ENCODE measurements at places on chromosomes 3 and 15.

GRCh38 chr15:58046467-58046866, 19.0 kb downstream of the ALDH1A2 start:
- DNase-seq, result no peak

DNA sequence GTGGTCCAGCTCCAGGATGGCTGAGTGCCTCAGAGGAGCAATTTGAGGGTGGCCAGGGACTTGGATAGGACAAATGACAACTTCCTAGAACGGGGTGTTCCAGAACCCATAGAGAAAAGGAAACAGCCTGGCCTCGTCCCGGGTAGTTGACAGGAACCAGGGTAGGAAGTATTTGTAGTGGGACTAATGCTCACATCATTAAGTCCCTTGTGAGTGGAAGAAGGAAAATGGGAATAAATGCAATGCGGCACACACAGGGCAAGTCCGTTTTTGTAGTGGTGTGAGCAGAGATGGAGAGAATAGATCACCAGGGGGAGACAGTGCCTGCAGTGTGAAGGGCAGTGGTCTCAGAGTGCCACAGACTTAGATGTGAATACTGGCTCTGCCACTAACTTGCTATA, 19.6 kb downstream of the TIMP4 start:
- DNase-seq, result no peak

GRCh38 chr3:172698631-172699030, 12.2 kb downstream of the NCEH1 start:
- DNase-seq, result no peak

DNA sequence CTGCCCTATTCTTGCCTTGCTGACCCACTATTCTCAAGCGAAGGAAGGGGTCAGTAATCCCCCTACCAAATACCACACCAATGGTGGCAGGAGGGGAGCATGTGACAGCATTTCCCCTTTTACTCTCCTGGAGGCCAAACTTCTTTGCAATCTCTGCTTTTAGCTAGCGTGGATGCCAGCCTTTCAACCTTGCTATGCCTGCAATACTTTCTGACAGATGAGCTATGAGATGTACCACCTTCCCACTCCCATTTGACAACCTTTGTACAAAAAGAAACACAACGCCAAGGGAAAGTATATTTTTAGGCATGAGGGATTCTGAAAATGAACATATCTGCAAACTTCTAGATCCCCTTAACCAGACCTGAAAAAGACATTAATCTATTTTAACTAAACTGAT, 302.1 kb downstream of the FHIT start:
- no peak for DNase-seq

DNA sequence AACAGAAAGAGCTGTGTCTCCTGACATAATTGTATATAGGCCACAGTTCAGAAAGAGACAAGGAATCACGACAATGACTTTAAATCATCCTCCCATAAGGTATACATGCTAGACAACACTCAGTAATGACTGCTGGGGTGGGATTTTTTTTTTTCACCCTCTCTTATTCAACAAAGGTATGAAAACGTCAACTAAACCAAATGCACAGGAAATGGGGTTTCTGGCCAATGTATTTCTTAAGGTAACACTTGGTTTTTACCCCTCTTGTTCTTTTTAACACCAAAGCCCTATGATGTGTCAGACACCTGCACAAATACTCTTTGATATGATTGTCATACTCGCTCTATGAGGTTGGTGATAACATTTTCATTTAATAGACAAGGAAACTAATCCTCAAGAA, 78.3 kb downstream of the MCF2L2 start:
- DNase-seq, result no peak

DNA sequence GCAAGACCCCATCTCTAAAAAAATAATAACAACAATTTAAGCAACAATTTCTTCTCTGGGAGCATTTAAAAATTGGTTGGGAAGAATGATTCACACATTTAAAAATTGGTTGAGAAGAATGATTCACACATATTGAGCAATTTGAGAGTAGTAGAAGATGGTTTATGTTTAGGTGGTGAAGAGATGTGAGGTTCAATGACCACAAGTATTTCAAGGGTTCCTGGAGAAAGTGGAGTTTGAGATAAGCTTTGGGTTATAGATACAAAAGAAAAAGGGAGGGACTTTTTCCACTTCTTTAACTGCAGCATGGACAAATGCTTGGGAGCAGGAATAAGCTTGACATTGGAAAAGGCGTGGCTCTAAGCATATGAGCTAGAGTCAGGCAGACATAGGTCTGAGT, 145.7 kb upstream of the NPHP3 start:
- DNase-seq, result no peak

GRCh38 chr3:31349001-31349748, 183.6 kb upstream of the STT3B start:
- DNase-seq, result no peak

DNA sequence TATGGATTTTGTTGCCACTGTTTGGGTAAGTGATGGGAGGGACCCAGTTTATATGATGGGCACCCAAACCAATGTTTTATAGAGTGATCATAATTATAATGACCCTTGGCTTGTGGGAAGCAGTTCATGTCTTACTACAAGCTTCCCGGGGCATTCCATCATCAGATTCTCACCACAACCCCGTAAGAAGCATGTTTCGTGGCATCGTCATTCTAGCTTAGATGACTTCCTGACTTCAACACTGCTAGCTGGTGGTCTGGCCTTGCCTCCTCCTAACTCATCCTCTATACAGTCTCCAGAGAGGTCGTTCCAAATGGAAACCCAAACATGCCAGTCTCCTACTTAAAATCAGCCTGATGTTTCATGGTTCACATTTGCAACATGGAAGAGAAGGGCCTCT, 226.9 kb downstream of the ADAMTS9 start:
- no peak for DNase-seq

DNA sequence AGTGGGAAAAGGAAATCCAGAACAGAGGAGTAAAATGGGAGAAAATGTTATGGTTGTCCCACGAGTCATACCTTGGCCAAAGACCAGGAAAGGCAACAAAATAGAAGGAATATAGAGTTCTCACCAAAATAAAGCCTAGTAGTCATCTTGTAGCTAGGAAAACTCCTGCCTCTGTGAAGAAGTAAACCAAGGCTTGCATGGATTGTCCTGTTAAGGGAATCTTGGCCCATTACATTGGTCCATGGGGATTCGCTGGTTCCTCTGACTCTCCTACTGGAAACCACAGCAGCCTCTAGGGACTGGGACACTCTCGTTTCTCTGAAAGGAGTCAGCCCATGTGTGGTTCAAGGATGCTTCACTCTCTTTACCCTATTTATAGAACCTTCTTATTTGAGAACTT, 62.9 kb upstream of the FNDC3B start:
- DNase-seq, result no peak

DNA sequence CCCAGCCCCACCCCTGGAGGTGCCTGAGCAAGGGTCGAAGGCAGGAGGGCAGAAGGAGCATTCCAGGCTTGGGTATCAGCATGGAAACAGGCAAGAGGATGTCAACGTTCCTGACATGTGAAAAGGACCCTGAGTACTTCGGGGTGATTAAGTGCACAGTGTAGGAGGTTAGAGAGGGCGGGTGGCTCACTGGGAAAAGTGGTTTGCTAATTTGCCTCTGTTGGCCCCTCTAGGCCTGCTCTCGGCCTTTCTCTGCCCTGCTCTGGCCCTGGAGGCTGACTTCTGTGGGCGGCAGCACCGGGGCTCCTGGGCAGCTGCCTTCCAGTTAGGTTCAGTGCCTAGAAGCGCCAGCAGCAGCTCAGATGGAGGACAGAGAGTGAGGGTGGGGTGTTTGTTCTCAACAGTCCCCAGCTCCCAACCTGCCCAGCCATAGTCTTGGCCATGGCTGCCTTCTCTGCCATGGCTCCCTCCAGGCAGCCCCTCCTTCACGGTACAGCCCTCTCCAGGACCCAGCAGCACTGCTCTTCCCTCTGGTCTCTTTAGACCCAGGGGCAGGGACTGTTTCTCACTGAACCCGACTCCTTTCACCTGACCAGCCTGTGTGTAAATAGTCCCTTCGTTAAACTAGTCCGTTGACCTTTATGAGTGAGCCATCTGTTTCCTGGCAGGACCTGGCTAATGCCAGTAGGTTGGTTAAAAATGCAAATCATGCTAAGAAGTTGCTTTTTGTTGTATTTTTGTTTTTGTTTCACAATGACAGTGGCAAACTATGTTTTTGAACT, 107.1 kb upstream of the TPM1 start:
- no peak for DNase-seq

- no peak for DNase-seq
These were observed 5.3 kb upstream of the ALPK3 start for GRCh38 chr15:84811828-84812227.

DNA sequence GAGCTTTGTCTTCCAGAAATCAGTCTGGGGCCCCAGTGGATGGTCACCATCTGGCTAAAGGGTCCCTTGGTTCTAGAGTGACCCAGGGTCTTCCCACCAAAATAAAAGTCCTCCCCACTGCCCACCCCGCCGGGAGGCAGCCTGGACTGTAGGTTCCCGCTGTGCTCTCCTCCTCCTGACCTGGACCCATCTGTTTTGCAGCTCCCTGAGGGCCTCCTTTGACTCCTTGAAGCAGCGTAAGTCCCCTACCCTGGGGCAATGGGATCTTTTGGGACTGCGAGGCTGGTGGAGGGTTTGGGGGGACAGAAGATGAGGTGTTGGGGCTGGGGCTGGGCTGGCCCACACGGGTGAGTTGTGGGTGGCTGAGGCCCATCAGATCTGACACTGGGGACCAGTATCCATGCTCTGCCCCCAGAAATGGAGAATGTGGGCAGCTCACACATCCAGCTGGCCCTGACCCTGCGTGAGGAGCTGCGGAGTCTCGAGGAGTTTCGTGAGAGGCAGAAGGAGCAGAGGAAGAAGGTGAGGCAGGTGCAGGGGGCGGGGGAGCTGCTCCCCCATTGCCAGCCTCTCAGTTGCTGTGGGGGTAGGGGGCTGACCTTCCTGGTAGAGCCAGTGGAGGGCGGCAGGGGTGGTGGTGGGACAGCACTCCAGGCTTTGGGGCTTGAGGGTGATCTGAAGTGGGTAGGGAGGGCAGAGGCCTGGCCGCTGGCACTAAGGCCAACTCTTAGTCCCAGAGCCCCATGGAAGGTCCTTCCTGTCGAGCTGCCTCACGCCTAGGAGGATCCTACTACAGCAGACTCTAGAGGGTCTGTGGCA, 30.4 kb downstream of the PSTPIP1 start:
- peak; percentile 55 for DNase-seq

DNA sequence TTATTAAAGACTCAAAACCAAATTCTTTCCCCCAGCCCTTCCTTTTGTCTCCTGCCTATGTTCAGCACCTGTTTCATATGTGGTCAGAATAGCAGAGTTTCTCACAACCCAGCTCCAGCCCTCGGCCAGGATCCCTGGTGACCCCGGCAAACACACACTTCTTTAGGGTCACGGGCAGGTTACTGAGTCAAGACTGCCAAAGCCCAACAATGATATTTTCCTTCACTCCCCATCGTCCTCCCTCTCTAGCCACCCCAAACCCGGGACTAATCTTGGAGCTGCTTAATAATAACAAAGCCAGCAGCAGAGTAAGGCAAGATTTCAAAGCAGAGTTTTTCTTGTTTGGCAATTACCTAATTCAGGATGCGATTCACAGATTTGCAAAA, 25.5 kb downstream of the RARB start:
- DNase-seq, result no peak

GRCh38 chr3:71421475-71421819, 162.1 kb downstream of the FOXP1 start:
- DNase-seq, result no peak
